ENCODE measurements at places on chromosomes 2 and 18. TPM values are rescaled to one million over a fixed set of nuclear protein-coding genes. Genes with fewer than 3 reads are reported as not detected.

ANTXR1 gene
- total RNA-seq: 39.9 TPM

C2orf72 gene
- total RNA-seq: 0.15 TPM

SERPINB12 gene
- not detected for total RNA-seq

RAB17 gene
- total RNA-seq: 2.3 TPM

HNMT gene
- 19.0 TPM for total RNA-seq

- DNase-seq: no peak
These were observed 358 bp downstream of the USP37 start for GRCh38 chr2:218567797-218568189.

- no peak for DNase-seq
These were observed 347.9 kb downstream of the METTL4 start for GRCh38 chr18:2223449-2223848.

GRCh38 chr18:67875944-67876343 is 359.4 kb upstream of the DSEL start:
- DNase-seq: no peak

- no peak for DNase-seq
These were observed 204.7 kb downstream of the TGIF1 start for GRCh38 chr18:3654442-3655253.

GRCh38 chr2:48397846-48398245 is 132.1 kb upstream of the STON1 start:
- DNase-seq: no peak

- no peak for DNase-seq
These were observed 217.6 kb upstream of the FN1 start for GRCh38 chr2:215653344-215654030.

DNA sequence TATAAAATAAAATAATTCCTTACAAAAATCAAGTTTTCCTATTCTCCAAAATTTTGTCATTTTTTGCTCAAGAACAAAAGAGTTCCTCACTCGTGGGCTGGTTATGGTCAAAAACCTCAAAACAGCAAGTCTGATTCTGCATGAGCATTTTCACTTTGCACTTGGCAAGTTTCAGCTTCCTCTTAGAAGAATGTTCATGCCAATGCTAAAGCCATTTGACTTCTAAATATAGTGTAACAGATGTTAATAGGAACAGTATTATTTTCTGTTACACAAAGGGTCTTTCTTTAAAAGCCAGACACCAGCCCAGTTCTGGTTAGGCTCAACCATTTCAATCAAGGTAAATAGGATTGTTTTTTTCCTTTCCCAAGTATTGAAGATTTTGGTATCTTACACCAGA is 261.3 kb upstream of the CCDC68 start:
- DNase-seq: no peak

GRCh38 chr2:18356676-18357075 is 203.8 kb downstream of the RDH14 start:
- DNase-seq: no peak

- DNase-seq: no peak
These were observed 45.8 kb downstream of the ITGA6 start for GRCh38 chr2:172473167-172473566.

DNA sequence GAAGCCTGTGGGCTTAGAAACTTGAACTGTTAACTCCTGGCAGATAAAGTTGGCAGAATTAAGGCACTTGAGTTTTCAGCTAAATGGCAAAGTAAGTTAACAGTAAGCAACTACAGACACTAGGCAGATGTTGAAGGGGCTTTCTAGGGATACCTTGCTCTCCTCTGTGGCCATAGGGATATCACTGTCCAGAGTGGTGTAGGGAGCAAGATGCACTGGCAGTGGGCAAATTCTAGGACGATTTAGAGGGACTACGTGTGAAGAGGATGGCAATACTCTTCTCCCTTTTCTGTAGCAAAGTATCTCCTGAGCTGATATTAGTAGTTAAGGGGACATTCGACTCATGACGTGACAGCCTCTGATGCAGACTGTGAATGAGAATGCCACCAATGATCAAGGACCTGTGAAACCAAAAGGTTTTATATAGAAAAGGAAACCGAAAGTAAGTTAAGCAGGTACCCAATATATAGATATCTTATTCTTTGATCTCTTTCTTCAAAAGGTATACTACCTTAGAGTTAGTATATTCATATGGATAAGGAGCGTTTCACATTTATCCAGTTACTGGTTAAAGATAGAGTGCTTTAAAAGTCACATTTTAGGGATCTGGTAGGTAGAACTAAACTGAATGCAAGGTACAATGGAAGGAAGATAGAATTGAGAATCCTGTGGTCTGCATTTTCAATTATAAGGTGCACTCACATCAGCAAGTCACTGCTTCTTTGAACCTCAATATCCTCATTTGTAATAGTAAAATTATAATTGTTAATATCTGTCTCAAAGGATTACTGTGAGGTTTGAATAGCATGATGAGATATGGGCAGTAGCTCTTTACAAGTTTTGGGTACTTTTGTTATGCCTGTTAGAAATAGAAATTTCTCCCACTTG is 106.4 kb downstream of the KCNH7 start:
- no peak for DNase-seq

DNA sequence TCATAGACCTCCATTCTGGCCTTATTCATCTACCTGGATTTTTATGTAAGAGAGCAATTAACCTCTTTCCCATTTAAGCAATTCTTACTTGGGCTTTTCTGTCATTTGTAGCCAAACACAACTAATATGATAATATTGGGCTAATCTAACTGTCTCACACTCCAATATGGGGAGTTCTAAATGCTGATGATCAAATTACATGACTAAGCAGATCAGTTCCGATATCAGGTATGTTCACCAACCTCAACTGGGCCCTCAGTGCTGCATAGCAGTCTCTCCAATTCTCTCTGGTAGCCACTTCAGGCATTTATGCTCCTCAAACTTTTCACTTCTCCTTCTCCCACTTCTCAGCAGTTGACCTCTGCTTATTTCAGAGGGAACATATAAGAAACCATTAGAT is 61.0 kb upstream of the VPS54 start:
- DNase-seq: no peak

DNA sequence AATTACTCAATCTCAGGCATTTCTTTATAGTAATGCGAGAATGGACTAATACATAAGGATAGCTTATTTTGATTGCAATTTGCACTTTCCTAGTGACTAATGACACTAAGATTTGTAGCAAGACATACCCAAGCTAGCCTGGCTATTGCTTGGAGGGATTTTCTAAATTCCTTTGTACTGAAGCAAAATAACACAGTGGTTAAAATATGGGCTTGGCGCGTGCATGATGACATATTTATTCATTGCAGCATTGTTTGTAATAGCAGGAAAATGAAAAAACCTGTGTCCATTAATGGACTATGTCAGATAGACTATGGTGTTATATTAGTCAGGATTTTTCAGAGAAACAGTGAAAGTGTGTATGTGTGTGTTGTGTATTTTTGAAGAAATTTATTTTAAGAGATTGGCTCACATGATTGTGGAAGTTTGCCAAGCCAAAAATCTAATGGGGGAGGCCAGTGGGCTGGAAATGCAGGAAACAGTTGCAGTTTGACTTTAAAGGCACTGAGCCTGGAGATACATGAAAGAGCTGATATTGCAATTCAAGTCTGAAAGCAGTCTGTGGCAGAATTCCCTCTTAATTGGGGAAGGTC is 16.7 kb upstream of the LAPTM4A start:
- DNase-seq: no peak
